ENCODE measurements at places on chromosomes 7 and 10. TPM values are rescaled to one million over a fixed set of nuclear protein-coding genes. Genes with fewer than 3 reads are reported as not detected.

GRCh38 chr10:100725869-100726426, 19.4 kb upstream of the PAX2 start:
- no peak for DNase-seq
- H3K4me3 ChIP-seq = no peak overlapping the region
- no peaks in the 10 kb centered on the region for H3K36me3 ChIP-seq
- no peak overlapping the region for H3K27ac ChIP-seq
- peaks cover 8% of the 10 kb centered on the region for H3K4me1 ChIP-seq

GRCh38 chr10:58335306-58336005, 650 bp downstream of the UBE2D1 start:
- peak overlapping the region; percentile 89 for H3K4me3 ChIP-seq
- peaks cover 6% of the 10 kb centered on the region for H3K4me1 ChIP-seq
- H3K27ac ChIP-seq = peak overlapping the region; percentile 79
- peak; percentile 9 for DNase-seq

- no peak for DNase-seq
- no peak overlapping the region for H3K27ac ChIP-seq
- H3K4me1 ChIP-seq = peaks cover 28% of the 10 kb centered on the region
- no peaks in the 10 kb centered on the region for H3K36me3 ChIP-seq
- no peaks in the 10 kb centered on the region for H3K27me3 ChIP-seq
Observed at GRCh38 chr10:79335470-79336235, 11.6 kb upstream of the PPIF start.

GRCh38 chr10:77131214-77131613, 506.4 kb downstream of the KCNMA1 start:
- H3K4me3 ChIP-seq = no peak overlapping the region
- H3K36me3 ChIP-seq = no peaks in the 10 kb centered on the region
- no peaks in the 10 kb centered on the region for H3K4me1 ChIP-seq
- DNase-seq = no peak
- H3K27ac ChIP-seq = no peak overlapping the region

DNA sequence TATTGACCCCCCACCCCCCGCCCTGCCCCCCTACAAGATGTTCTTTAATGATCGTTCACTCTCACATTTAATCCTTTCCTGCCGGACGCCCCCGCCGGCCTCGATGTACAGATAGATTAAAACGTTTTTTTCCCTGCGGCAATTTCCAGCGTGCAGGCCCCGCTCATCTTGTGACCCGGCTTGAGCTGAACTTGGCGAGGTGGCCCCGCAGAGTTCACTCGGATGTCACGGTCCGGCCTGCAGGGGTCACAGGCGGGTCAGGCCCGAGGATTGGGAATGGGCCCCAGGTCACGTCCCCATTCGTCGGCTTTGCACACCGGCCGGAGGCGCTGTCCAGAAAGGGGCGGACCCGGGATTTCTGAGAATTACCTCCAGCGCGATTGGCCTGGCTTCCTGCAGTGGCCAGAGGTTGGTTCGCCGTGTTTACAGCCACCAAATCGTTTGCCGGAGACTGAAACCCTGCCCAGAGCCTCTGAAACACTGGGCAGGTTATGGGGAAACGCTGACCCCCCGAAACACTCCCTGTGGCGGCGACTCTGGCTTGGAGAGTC, 1.9 kb upstream of the CYP26A1 start:
- H3K27ac ChIP-seq = no peak overlapping the region
- H3K27me3 ChIP-seq = peaks cover 98% of the 10 kb centered on the region
- DNase-seq = no peak
- no peak overlapping the region for H3K4me3 ChIP-seq

DNA sequence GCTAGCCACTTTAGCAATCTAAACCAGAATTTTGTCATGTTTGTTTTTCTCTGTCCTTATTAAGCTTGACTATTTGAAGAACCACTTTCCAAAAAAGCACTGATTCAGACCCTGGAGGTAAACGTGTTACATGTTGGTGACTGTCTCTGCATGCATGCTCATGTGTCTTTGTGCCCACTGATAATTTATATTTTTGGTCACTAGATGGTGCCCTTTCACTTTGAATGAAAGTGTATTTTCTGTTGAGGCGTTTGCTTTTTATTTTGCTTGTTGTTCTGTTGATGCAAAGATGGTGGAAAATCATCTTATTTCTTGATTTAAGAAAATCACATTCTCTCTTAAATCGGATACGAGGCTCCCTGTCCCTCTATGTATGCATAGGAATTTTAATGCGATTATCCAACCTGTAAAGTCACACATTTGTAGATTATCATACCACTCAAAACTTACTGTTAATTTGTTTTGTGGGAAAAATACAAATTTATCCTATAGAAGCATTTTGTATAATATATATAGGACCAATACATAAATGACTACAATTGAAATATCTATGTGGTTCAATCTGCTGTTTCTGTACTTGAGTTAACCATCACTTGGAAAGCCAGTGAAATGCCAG, 269.3 kb downstream of the BICC1 start:
- H3K36me3 ChIP-seq = no peaks in the 10 kb centered on the region
- no peak overlapping the region for H3K4me3 ChIP-seq
- H3K4me1 ChIP-seq = no peaks in the 10 kb centered on the region

Gene LIPM
- polyA plus RNA-seq = 0.44 TPM

Gene MRPL32
- polyA plus RNA-seq = 55.7 TPM

- H3K27me3 ChIP-seq = no peaks in the 10 kb centered on the region
- no peak for DNase-seq
- no peak overlapping the region for H3K27ac ChIP-seq
Observed at GRCh38 chr7:117690147-117690546, 183.1 kb downstream of the CTTNBP2 start.

DNA sequence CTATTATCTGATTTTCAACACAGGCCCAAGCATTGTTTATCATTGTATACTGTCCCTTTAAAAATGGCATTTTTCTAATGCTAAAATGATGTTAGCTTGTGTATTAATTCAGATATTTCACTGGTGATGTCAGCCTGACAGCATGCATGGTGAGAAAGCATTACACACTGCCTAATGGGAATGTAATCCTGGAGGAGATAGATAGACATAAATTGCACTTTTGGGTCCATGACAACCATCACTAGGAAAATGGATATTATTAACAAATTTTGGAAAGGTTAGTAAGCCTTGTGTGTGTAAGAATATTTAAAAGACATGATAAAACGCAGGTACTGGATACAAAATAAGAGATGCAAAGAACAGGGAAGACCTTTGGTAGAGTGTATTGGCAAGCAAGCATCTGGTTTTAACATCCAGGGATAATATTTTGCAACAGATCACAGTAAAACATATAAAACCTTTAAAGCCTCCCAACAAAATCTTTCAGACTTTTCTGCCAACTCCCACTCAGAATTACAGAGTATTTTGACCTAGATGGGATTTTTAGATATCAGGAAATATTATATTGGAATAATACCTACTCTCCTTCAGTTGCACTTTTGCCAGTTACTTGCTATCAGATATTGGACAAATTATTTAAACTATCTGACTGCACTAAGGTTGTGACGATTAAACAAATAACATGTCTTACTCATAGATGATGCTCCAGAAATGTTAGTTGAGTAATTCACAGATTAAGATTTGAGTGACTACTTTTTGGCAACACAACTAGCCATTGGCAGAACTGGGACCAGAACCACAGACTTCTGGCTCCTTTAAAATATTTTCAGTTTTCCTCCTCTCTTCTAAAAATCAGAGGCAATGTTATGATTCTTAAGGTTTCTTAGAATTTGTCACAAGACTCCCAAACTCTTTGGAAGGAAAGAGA, 291.6 kb upstream of the SEMA3C start:
- H3K27me3 ChIP-seq = no peaks in the 10 kb centered on the region
- H3K4me3 ChIP-seq = no peak overlapping the region
- no peak for DNase-seq
- no peak overlapping the region for H3K27ac ChIP-seq
- H3K4me1 ChIP-seq = no peaks in the 10 kb centered on the region
- H3K36me3 ChIP-seq = no peaks in the 10 kb centered on the region

DNA sequence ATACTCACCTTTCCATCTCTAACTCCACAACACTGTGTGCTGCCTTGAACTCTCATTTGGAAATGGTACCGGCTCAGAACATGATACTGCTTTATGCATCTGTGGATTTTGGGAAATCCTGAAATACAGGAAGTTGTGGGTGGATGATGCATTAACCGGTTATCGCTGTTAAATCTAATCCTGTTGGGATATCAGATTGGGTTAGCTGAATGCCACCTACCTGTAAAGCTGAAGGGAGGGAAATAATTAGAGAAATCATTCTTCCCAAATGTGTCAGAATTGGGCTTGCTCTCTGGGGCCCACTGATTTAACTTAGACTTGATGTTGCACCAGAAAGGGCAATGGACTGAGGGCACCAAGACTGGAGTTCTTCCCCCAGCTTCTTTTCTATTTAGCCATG, 54.0 kb downstream of the CH25H start:
- H3K4me1 ChIP-seq = peaks cover 6% of the 10 kb centered on the region
- no peaks in the 10 kb centered on the region for H3K27me3 ChIP-seq
- H3K4me3 ChIP-seq = no peak overlapping the region
- H3K27ac ChIP-seq = no peak overlapping the region
- H3K36me3 ChIP-seq = no peaks in the 10 kb centered on the region

All from keratinocyte (primary cell).